ENCODE measurements at places on chromosomes 7 and 10.

DNA sequence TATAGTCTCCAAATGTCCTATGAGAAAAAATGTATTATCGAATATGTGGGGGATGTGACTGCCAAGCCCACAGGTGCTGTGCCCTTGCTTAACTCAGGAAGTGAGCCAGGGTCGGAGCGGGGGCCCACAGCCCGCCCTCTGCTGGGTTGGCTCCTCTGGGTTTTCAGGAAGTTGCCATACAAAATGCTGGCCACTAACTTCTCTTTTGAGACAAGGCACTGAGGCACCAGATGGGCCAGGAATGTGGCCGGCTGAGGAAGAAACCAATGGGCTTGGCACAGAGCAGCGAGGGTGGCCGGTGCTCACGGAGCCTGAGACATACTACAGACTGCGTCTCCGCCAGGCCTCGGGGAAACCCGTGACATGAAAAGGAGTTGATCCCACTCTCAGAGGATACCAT is 58.9 kb downstream of the FAM53B start:
- DNase-seq, result peak; percentile 86

GRCh38 chr10:73967022-73967429 is 30.9 kb upstream of the VCL start:
- DNase-seq, result no peak

GRCh38 chr10:101771380-101771779 is 4.5 kb downstream of the FGF8 start:
- DNase-seq, result no peak

GRCh38 chr10:14601872-14602725 is 172.6 kb downstream of the FAM107B start:
- DNase-seq, result peak; percentile 91

DNA sequence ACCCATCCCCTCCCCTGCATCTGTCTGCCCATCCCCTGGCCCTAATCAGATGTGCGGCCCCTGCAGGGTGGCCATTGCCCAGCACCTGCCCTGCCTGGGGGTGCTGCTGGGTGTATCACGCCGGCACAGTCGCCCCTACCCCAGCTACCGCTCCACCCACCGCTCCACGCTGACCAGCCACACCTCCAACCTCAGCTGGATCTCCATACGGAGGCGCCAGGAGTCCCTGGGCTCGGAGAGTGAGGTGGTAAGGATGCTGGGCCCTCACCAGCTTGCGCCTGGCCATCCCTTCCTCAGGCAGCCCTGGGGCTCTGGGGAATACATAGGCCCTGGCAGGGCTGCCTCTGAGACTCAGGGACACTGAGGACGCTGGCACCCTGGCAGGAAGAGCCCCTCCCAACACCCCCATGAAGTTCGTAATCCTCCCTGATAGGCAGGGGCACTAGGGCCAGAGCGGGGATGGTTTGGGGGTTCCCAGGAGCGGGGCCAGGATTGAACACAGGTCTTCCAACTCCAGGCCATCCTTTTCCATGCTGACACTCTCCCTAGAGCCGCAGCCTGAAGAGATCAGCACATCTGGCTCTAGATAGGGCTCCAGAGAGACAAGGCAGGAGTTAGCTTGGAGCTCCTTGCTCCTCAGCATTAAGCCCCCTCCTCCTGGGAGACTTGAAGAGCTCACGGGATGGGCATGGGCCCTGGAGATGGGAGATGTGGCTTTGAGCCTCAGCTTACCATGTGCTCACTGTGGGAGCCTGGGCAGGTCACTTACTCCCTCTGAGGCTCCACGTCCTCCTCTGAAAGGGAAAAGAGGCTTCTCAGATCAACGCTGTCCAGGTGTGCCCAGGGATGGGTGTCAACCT is 5.9 kb upstream of the LDB3 start:
- DNase-seq, result no peak

GRCh38 chr7:69699931-69700330 is 101.7 kb downstream of the AUTS2 start:
- no peak for DNase-seq

GRCh38 chr7:140881507-140882228 is 43.1 kb downstream of the BRAF start:
- DNase-seq, result no peak

DNA sequence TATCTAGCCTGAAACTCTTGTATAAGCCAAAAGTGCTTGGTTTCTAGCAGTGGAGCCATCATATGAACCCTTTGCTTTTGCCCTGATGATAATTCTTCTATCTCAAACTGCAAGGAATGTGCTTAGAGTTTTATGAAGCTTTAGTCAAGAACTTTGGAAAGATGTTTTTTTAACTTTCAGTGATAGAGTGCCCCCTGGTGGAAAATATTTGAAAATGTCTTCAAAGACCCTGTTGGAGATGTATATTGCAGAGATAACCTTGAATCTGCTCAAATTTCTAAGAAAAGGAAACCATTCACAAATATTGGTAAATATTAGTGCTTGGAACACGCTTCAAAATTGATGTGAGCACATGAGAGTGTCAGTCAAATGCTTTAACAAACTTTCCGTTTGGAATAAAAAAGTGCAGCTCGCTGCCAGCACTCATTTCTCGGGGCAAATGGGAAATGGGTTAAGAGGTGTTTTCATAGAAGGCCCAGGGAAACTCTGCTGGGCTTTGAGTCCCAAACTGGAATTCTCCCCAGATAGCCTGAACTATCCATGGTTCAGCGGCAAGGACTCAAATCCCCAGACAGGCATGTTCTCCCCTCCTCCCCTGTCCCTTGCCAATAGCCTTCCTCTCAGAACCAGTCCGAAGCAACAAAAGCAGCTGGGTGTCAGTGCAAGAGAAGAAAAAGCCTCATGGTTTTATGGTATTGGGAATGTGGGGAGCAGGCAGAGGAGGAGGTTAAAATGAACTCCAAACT is 129.3 kb downstream of the MYOF start:
- peak; percentile 55 for DNase-seq

DNA sequence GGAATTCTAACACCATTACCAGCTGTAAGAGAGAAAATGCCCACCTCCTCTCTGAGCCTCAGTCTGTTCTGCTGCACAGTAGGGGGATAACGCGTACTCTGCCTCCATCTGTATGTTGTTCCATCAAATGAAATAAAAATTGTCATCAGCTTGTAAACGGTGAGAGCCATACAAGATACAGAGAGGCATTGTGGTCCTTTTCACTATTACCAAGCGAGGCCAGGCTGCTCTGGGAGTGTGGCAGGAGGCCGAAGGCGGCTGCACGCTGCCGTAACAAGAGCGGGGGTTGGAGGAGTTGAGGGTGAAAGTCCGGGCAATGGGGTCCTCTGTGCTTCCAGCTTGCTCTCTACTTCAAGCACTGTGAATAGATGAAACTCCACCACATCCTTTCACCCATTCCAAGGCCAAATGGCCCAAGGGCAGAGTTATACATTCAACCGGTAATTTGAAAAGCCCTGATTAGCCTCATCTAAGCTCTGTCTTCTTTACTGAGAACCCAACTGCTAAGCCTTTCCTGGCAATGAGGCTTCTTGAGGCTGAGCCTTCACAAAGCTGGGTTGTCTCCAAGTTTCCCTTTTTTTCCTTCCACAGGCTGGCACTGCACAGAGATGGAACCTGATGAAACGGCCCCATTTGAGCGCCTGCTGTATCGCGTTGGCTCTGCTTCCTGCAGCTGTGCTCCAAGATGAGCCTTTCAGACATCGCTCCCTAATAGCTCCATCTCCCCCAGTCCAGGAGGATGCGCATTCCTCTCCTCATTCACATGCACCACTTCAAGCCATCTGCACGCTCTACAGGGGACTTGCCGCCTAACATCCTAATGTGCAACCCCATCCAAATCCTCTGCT is 47.2 kb downstream of the PYROXD2 start:
- no peak for DNase-seq

DNA sequence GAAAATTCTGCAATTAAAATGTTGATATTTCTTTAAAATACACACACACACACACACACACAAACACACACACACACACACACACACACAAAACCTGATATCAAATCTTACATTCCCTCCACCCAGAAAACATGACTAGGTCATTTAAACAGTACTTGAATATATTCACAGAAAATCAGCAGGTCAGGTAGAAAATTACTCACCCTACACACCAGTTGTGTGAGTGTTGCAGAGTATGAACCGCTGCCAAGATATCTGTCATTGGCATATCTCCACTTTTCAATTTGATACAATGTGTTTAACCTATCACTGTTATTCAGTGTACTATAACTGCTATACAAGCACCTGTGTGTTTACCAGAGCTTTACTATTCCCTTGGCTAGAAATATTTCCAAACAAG is 283.6 kb upstream of the LRRTM3 start:
- no peak for DNase-seq

DNA sequence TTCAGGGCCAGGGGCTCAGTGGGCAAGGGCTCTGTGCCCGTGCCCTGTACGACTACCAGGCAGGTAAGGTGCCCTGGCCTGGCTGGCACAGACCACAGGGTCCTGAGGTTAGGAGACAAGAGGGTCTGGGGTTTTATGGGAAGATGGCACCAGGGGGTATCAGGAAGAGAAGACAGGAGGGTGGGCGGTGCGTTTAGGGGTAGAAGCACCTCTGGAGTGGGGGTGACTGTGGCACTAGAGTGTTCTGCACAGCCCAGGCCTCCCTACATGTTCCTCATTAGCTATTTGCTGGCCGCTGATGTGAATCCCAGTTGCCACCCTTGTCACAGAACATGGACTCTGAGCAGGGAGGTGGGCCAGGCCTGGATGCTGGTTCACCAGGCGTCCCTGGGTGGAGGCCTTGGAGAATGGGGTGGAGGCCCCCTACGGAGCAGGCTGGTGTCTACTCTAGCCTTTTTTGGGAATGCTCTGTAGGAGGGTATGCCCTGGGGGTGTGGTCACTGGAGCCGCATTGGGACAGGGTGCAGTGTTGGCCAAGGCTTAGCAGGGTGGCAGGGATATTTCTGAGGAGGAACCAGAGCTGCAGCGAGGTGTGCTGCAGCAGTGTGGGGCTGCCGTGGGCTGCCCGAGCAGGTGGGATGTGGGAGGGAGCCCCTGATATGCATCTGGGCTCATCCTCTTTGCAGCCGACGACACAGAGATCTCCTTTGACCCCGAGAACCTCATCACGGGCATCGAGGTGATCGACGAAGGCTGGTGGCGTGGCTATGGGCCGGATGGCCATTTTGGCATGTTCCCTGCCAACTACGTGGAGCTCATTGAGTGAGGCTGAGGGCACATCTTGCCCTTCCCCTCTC is 5.0 kb downstream of the PGAM2 start:
- DNase-seq, result no peak

DNA sequence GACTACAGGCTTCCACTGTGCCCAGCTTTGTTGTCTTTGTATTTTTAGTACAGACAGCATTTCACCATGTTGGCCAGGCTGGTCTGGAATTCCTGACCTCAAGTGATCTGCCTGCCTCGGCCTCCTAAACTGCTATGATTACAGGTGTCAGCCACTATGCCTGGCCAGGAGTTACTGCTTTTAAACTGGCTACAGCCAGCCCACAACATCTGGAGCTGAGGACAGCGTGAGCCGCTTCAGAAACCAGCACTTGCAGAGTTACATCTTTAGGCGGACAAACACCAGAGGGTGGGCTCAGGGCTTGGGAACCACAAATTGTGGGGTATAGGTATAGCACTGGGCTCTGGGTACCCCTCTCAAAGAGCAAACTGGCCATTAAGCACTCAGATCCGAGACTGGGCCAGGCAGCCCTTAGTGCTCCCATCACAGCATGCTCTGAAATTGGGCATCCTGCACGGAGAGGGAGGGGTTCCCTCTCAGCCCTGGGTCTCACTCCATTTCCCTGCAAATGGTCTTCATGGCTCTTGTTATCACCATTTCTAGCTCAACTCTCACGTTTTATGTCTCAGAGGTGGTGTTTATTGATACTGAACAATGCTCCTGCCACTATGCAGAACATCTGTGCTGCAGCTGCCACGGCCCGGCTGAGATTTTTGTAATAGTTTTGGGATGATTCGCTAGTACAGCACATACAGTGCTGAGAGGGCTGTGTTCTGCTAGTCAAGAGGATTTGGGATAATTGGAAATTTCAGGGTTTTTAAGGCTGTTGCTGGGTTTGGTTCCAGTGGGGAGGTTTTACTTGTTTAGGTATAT is 146.4 kb upstream of the LYZL2 start:
- no peak for DNase-seq

DNA sequence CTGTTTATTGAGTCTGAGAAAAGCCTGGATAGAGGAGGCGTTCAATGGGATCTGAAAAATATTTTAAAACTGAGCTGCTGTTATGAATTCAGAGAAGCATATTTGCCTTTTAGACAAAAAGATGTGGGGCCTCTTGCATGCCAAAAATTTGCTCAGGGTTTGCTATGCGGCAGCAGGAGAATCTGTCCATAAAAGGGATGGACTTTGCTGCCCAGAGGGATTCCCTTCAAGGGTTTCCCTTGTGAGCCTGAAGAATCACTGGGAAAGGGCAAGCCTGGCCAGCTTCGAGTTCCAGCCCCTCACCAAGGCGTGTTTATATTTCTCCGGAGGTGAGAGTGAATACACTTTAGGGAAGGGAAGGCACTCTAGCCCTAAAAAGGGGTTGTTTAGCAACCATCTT is 55.5 kb upstream of the CALD1 start:
- DNase-seq, result no peak

DNA sequence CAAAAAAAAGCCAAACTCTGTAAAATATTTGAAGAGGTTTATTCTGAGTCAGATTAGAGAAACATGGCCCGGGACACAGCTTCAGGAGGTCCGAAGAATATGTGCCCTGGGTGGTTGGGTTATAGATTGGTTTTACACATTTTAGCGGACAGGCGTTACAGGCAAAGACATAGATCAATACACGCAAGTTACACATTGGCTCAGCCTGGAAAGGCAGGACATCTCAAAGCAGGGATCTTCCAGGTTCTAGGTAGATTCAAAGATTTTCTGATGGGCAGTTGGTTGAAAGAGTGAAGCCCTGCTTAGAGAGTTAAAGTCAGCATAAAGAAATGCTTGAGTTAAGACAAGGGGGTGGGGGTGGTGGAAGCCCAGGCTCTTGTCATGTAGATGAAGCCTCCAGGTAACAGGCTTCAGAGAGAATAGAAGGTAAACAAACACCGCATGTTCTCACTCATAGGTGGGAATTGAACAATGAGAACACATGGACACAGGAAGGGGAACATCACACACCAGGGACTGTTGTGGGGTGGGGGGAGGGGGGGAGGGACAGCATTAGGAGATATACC is 464.3 kb upstream of the ADARB2 start:
- DNase-seq, result no peak

DNA sequence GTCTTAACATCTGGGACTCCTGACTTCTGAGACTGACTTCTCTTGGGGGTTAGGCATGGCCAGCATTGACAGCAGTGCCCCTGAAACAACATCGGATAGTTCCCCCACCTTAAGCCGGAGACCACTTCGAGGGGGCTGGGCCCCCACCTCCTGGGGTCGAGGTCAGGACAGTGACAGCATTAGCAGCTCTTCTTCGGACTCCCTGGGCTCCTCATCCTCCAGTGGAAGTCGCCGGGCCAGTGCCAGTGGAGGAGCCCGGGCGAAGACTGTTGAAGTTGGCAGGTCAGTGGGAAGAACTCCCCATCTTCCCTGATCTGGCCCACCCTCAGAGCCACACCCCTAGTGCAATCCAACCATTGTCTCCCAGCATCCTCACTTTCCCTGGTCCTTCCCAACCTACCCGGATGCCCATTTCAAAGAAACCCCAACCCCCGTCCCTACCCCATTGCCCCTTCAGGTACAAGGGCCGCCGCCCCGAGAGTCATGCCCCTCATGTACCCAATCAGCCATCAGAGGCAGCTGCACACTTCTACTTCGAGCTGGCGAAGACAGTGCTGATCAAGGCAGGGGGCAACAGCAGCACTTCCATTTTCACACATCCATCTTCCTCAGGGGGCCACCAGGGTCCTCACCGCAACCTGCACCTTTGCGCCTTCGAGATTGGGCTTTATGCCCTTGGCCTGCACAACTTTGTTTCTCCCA is 12.1 kb downstream of the ZSWIM8 start:
- no peak for DNase-seq

GRCh38 chr7:107170051-107170915 is 1.5 kb downstream of the HBP1 start:
- DNase-seq, result no peak

Data from Kasumi-1 (cell line).